ENCODE measurements at places on chromosomes 2 and 18.

DNA sequence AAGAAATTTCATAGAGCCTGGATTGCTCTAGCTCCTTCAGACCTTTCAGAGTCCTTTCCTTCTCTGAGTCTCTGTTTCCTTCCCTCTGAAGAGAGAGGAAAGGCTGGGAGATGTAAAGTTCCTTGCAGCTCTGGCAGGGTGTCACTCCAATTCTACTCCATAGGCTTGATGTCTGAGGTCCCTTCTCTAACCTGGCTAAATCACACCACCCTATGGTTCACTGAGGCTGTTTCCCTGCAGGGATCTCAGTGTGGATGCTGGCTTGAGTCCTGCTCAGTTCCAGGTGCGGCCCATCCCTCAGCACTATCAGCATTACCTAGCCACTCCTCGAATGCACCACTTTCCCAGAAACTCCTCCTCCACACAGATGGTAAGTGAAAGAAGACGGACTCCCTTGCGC is 209.7 kb downstream of the LOXHD1 start:
- no peak for DNase-seq

DNA sequence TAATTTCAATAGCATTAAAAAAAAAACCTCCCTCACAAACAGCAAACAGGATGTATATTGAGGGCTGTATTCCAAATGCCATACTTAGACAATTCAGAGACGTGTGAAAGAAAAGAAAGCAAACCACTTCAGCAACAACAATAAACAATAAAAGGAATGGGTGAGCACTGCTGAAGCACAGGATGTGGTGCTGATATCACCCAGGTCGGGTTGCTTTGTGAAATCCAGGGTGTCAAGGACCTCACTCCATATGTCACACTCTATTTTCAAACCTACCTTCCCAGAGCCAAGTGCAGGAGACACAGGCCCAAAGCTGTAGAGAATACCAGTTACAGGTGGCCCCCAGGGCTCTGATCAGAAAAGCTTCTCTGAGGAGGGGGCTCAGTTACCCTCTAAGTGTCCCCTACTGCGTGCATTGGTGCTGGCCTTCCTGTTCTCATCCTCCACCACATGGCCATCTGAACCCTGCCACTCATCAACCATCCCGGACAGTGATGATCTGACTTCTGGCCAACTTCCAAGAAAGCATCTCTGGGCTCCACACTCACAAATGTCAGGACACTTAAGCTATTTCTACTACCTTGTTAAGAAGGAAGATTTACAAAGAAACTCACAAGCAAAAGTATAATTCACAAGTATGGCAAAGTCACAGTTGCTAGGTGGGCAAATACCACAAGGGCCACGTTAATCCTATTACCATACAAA is 363.0 kb downstream of the SS18 start:
- DNase-seq, result no peak

DNA sequence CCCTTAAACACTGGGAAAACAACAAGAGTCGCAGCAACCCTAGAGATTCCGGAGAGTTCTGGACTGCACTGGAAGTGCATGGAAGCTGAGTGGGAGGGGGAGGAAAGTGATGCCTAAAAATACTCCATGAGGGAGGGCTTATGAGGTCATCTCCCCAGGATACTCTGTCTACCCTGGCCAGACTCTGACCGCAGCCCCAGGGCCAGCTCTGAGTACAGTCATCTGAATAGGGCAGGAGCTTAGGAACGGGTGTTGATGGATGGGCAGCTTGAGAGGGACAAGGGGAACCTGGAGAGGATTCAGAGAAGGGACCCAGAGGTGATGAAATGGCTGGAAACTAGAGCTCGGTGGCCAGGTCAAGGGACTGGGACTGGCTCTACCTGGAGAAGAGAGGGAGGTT is 79.3 kb upstream of the IGFBP5 start:
- peak; percentile 40 for DNase-seq

DNA sequence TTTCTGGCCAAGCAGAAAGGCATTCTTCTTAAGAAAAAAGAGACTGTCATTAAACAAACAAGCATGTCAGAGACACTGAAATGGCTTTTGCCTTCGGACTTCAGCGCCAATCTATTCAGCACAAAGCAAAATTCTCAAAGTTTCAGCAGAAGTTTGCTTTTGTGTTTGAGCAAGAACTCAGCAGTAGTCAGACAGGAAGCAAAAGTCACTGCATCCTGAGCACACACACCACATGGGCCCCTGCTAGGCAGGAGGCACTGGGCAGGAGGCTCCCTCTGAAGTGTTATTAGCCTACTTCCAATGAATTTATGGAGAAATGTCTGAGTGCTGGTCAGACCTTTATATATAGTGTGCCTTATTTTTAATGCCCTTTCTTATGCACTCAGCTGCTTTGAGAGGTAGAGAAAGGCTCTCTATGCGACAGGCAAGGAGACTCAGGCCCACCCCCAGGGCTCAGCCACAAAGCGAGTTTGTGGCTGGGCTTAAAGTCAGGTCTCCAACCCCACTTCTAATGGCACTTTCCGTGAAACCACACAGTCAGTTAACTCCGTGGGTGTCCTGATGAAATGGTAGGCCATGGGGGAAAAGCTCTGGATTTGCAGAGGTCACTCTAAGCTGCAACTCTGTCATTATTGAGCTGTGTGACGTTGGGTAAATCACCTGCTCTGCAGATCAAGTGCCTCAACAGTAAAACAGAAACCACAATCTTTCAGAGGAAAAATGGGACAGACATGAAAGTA is 161.0 kb upstream of the TMEM200C start:
- DNase-seq, result no peak

- peak; percentile 57 for DNase-seq
Observed at GRCh38 chr18:77114415-77115191, 18.0 kb downstream of the MBP start.

GRCh38 chr18:46575851-46576250 is 81.2 kb downstream of the LOXHD1 start:
- DNase-seq, result no peak

- DNase-seq, result no peak
Observed at GRCh38 chr2:2579814-2580213, 248.7 kb upstream of the MYT1L start.

DNA sequence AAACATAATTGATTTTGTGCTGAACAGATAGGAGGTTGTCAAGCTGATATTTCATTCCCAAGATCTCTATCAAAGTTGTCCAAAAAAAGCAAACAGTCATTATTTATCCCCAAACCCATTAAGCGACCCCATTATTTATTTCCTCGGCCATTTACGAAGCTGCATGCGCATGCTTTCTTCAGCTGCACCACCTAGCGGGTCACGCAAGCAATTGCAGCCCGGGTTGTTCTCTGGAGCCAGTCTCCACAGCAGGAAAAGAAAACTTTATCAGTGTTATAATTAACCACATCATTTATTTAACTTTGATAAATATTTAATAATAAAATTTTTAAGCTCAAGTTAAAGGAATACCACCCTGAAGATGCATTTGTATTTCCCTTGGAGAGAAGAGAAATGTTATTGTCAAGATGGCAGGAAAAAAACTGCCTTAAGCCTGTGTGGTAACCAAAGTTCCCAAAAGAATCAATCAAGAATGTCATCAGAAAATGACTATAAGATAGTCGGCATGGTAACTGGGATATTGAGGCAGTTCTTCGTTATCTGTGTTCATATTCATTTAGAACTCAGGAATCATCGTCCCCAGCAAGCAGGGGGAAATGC is 304.7 kb downstream of the FBXO15 start:
- DNase-seq, result no peak

DNA sequence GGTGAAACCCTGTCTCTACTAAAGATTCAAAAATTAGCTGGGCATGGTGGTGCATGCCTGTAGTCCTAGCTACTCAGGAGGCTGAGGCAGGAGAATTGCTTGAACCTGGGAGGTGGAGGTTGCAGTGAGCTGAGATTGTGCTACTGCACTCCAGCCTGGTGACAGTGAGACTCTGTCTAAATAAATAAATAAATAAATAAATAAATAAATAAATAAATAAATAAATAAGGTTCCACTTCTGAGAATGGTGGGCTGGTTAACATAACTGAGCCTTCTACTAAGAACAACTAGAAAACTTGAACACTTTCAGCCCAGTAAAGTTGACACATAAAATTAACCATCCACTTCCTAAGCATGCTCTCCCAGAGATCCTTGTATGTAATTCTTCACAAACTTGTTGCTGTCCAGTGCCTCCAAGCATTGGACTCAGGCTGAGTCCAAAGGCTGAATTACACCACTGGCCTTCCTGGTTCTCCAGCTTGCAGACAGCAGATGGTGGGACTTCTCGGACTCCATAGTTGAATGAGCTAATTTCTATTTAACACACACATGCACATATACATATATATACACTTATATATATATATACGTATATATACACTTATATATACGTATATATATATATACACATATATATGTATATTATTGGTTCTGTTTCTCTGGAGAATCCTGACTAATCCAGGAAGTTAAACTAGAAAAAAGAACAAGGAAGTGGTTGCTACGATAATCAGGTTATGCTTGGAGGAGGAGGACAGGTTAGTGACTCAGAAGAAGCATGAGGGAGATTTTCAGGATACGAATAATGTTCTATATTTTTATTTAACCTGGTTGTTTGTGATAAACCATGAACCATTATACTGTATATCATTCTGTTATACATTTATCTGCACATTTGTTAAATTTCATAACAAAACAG is 348.8 kb downstream of the METTL4 start:
- DNase-seq, result no peak

DNA sequence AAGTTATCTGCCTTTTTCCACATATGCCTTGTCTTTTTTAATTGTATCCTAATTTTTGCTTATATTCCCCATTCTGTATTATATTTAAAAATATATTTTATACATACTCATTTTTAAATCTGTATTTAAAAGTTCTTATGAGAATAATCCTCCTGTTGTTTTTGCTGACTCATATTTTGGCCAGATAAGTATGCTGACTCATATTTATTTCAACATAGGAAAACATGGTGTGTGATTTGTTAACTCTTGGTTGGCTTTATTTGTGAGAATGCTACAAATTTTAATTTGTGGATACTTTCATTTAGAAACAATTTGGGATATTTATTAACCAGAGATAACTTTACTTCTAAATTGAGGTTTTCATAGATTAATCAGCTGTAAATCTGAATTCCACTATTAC is 587.7 kb downstream of the CPS1 start:
- DNase-seq, result peak; percentile 66

DNA sequence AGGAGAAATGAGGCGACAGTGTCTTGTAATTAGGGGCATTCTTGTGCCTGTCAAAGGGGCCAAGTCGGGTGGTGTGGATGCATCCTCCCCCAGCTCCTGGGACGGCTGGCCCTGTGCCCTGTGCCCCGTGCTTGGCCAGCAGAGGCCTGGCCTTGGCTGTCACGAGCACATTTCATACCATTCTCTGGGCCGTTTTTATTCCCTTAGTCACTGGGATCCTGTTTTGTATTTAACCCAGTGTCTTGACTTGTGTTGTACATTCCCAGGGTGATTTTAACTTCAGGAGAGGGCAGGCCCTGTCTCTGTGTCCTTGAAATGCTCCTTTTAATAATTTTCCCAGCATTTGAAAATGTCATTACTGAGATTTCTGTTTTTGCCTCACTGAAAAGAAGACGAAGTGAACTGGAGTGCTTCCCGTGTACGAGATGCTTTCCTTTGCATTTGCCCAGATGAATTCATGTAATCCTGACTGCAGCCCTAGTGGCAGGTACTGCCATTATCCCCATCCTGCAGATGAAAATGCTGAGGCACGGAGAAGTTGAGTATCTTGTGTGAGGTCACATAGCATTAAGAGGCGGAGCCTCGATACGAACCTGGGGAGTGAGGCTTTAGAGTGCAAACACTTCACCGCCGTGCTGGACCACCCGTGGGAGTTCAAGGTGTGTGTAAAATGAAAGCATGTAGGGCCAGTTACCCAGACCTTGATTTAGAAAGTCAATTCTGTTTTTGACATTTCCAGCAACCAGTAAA is 57.0 kb downstream of the SH3RF3 start:
- no peak for DNase-seq

- DNase-seq, result no peak
Observed at GRCh38 chr2:15082105-15083058, 449.9 kb downstream of the LRATD1 start.

DNA sequence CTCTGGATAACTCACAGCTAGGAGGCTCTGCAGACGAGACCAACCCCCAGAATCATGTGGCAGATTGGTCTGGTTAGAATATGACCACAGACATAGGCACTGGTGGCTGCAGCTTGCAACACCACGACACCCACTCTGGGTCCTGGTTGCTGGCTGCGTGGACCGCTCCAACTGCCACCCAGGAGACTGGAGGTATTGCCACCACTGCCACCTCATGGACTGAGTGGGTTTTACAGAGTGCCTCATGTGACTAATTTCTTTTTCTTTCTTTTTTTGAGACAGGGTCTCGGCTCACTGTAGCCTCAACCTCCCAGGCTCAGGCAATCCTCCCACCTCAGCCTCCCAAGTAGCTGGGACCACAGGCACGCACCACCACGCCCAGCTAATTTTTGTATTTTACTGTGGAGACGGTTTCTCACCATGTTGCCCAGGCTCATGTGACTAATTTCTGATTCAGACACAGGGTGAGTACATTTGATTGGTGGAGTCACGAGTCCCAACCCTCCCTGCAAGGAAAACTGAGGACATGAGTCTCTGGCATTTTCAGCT is 29.9 kb upstream of the NT5DC4 start:
- DNase-seq, result no peak

- no peak for DNase-seq
Observed at GRCh38 chr2:47019961-47020681, 104.5 kb upstream of the MCFD2 start.

All from HS-5 (cell line).